ENCODE measurements at places on chromosomes 3 and 15.

DNA sequence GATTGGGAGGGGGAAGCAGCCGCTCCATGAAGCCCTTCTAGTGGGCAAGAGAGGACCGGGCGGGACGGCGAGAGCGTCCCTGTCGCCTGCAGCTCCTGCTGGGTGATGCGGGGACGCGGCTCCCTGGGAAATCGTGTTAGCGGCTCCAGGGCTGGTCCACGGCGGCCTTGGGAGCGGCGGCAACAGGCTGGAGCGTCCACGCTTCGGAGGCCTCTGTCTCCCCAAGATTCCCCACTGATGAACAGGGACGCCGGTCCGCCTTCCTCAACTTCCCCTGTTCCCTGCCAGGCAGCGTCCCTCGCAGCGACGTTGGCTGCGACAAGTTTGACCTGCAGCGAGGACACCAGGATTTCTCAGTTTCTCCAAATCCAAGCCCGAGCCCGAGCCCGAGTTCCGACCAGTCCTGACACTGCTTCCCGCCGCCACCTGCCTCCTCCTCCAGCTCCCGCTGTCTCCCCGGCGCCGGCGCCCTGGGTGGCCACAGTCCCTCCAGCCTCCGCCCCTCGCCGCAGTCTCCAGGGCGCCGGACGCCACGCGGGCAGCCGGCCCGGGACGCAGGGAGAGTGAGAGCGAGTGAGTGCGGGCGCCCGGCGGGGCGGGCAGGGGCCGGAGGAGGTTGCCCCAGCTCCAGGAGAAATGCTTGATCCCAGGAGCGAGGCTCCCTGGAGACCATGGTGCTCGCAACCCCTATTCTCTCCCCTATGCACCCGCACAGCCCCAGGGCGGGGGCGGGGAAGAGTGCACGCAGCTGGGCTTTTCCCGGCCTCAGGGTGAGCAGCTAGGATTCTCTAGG is 78.1 kb upstream of the RNF7 start:
- DNase-seq, result peak; percentile 41

DNA sequence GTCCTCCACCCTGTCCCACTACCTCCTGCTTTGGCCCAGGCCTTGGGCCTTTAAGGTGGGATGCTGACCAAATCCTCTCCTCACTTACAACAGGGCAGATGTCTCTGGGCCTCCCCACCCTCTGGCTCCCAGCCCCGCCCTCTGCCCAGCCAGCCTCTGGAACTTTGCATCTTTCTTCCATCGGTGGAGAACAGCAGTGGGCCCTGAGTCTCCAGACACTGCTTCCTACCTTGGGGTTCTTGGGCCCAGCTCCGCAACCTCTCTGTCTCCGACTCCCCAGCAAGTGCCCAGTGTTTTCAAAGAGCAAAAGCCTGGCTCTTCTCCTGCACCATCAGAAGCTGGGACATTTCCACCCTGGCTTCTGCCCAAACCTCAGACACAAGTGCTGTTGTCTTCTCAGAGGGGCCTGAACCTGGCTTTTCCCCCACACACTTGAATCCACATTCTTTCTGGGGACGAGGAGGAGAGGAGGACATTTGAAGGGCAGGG is 33.1 kb downstream of the MRAS start:
- peak; percentile 26 for DNase-seq

DNA sequence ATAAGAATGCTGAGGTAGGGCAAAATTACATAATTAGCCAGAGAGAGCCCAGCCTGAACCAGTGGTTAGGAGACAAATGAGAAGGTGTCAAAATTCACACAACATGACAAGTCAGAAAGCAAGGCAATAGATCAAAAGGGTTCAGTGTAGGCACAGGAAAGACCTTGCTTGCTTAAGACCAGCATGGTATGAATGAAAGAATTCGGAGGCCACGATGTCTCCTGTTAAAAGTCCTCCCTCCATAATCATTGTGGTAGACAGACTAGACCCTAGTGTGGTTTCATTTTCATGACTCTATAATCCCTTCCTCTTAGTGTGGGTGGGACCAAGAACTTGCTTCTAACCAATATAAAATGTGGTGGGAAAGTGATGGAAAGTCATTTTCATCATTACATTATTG is 98.7 kb upstream of the ANKRD28 start:
- no peak for DNase-seq

- DNase-seq, result peak; percentile 65
Observed at GRCh38 chr3:64353226-64353625, 128.0 kb upstream of the PRICKLE2 start.

GRCh38 chr15:83516935-83517334 is 69.8 kb downstream of the SH3GL3 start:
- DNase-seq, result peak; percentile 13

All from IMR-90 (cell line).